ENCODE measurements at places on chromosomes 5 and 9. TPM values are rescaled to one million over a fixed set of nuclear protein-coding genes. Genes with fewer than 3 reads are reported as not detected.

The ARRDC1 gene
- total RNA-seq, result 54.8 TPM

The LHX6 gene
- total RNA-seq, result not detected

The IL3 gene
- total RNA-seq, result not detected

The CAVIN4 gene
- not detected for total RNA-seq

The WNT8A gene
- total RNA-seq, result not detected

The CKS2 gene
- total RNA-seq, result 11.9 TPM

The RASGRF2 gene
- total RNA-seq, result 21.3 TPM

The UNC13B gene
- total RNA-seq, result 0.50 TPM

The PLGRKT gene
- 17.4 TPM for total RNA-seq

The PCDHB5 gene
- total RNA-seq, result 0.12 TPM

The MGAT4B gene
- 168 TPM for total RNA-seq

The AQP7 gene
- total RNA-seq, result 0.31 TPM

The GALNT12 gene
- total RNA-seq, result 10.2 TPM

The NUDT12 gene
- total RNA-seq, result 0.18 TPM

The DNAJA1 gene
- 216 TPM for total RNA-seq

- H3K27ac ChIP-seq, result no peak overlapping the region
- H3K4me3 ChIP-seq, result no peak overlapping the region
- peaks cover 5% of the 10 kb centered on the region for H3K4me1 ChIP-seq
These were observed 26.8 kb downstream of the TRIP13 start for GRCh38 chr5:919356-920000.

DNA sequence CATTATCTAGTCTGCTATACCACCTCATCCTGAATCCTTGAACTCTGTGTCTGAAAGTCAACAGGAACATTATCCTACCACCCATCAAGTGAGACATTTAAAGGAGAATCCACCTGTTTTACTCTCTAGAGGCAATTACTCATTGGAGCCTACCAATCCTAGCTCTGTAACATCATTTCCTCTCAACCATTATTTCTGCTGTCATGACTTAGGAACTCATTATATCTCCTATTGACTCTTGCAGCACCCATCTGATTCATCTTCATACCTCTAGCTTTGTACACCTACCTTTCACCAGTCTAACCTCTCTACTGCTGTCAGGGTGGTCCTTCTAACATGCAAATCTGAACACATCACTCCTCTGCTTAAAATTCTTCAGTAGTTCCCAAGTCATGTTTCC is 481.5 kb downstream of the NFIB start:
- no peak overlapping the region for H3K4me3 ChIP-seq
- no peak overlapping the region for H3K27ac ChIP-seq
- no peaks in the 10 kb centered on the region for H3K4me1 ChIP-seq
- H3K27me3 ChIP-seq, result no peaks in the 10 kb centered on the region
- no peak for DNase-seq

DNA sequence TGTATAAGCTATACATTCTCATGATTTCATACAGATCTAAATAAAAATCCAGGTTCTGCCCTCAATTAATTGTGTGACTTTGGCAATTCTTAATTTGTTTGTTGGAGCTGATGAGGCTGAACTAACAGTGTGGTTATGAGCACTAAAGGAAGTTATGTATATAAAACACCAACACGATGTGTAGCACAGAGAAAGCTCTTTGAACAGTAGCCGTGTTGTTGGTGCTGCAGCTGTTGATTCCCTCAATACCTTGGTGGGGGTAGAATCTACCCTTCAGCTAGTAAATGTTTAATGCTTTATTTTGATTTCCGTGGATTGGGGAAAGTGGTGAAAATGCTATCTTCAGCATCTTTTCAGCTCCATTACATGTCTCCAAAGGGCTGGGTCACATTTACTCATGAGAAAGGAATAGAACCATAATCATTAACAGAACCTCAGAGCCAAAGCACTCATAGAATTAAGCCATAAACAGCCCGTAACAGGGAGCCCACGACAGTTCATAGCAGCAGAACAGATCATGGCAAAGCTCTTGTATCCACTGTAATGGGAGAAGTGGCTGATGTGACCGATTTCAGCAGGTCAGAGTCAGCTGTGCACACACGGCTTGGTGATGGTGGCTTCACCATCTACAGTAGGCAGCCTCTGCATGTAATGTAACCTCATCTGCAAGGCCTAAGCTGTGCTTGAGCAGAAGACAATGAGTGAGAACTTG is 332.7 kb downstream of the DIRAS2 start:
- no peak for DNase-seq
- no peak overlapping the region for H3K27ac ChIP-seq
- H3K27me3 ChIP-seq, result peaks cover 21% of the 10 kb centered on the region
- no peaks in the 10 kb centered on the region for H3K36me3 ChIP-seq

DNA sequence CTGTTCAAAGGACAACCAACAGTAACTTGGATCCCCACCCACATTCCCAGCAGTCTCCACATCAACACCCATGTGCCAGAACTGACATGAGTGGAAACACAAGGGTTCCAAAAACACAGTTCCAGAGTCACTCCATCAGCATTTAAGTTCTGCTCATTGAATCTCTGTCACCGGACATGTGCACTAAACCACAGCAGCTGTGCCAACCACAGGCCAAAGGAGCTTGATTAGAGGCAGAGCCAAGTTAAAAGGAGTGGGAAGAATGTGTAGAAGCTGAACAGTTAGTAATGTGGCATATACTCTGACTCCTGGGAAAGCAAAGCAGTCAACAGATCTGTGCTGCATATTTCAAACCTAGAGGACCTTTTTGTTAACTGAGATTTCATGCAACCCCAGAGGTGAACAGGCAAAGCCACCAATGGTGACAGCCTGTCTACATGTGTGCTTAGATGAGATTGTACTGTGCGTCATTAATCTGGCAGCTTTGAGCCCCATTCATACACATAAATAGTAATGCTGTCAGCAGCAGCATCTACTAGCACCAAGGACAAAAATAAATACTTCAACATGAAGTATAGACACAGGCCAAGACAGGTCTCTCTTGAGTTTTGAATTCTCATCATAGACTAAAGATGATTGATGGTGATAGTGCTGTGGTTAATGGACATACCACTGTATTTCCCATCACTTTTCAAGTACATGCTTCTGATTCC is 16.4 kb upstream of the FST start:
- H3K27ac ChIP-seq, result no peak overlapping the region
- no peaks in the 10 kb centered on the region for H3K4me1 ChIP-seq
- peaks cover 47% of the 10 kb centered on the region for H3K27me3 ChIP-seq
- no peak for DNase-seq
- no peak overlapping the region for H3K4me3 ChIP-seq
- peaks cover 3% of the 10 kb centered on the region for H3K36me3 ChIP-seq

DNA sequence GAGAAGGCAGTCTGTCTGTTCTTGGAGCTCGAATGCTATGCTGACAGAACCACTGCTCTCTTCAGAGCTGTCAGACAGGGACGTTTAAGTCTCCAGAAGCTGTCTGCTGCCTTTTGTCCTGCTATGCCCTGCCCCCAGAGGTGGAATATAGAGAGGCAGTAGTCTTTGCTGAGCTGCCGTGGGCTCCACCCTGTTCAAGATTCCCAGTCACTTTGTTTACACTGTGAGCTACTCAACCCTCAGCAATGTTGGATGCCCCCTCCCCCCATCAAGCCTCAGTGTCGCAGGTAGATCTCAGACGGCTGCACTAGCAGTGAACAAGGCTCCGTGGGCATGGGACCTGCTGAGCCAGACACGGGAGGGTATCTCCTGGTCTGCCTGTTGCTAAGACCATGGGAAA is 344.2 kb downstream of the TMEM161B start:
- no peaks in the 10 kb centered on the region for H3K4me1 ChIP-seq
- H3K36me3 ChIP-seq, result peaks cover 3% of the 10 kb centered on the region
- no peak overlapping the region for H3K27ac ChIP-seq
- H3K27me3 ChIP-seq, result no peaks in the 10 kb centered on the region

GRCh38 chr5:11955331-11955730 is 51.1 kb upstream of the CTNND2 start:
- H3K27ac ChIP-seq, result no peak overlapping the region
- no peaks in the 10 kb centered on the region for H3K27me3 ChIP-seq
- H3K4me3 ChIP-seq, result no peak overlapping the region
- DNase-seq, result no peak
- no peaks in the 10 kb centered on the region for H3K36me3 ChIP-seq
- H3K4me1 ChIP-seq, result no peaks in the 10 kb centered on the region

- no peak overlapping the region for H3K27ac ChIP-seq
- H3K36me3 ChIP-seq, result no peaks in the 10 kb centered on the region
- no peaks in the 10 kb centered on the region for H3K27me3 ChIP-seq
These were observed 216.2 kb downstream of the PTPRD start for GRCh38 chr9:10396615-10397014.

GRCh38 chr9:130770679-130771442 is 64.2 kb upstream of the ABL1 start:
- peaks cover 37% of the 10 kb centered on the region for H3K4me1 ChIP-seq
- no peak overlapping the region for H3K4me3 ChIP-seq
- peaks cover 4% of the 10 kb centered on the region for H3K36me3 ChIP-seq
- DNase-seq, result no peak
- H3K27me3 ChIP-seq, result no peaks in the 10 kb centered on the region

- peaks cover 23% of the 10 kb centered on the region for H3K27me3 ChIP-seq
- no peak for DNase-seq
- peak overlapping the region; percentile 9 for H3K27ac ChIP-seq
- no peaks in the 10 kb centered on the region for H3K36me3 ChIP-seq
- peaks cover 20% of the 10 kb centered on the region for H3K4me1 ChIP-seq
These were observed 151.4 kb downstream of the HSD17B3 start for GRCh38 chr9:96150324-96151227.

DNA sequence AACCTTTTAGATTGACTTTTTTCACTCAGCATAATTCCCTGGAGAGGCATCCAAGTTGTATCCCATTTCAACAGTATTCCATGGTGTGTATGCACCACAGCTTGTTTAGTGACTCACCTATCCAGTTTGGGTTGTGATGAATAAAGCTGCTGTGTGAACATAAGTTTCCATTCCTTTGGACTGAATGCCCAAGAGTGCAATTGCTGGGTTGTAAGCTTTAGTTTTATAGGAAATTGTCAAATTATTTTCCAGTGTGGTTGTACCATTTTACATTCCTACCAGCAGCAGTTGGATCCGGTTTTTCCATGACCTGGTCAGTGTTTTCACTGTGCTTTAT is 60.9 kb upstream of the TMED7 start:
- H3K27ac ChIP-seq, result no peak overlapping the region
- no peaks in the 10 kb centered on the region for H3K4me1 ChIP-seq
- no peak overlapping the region for H3K4me3 ChIP-seq
- DNase-seq, result no peak
- peaks cover 2% of the 10 kb centered on the region for H3K36me3 ChIP-seq
- H3K27me3 ChIP-seq, result peaks cover 46% of the 10 kb centered on the region

- H3K36me3 ChIP-seq, result no peaks in the 10 kb centered on the region
- H3K27ac ChIP-seq, result no peak overlapping the region
- no peak for DNase-seq
- H3K27me3 ChIP-seq, result no peaks in the 10 kb centered on the region
These were observed 192.9 kb downstream of the TTLL11 start for GRCh38 chr9:121900163-121900562.

DNA sequence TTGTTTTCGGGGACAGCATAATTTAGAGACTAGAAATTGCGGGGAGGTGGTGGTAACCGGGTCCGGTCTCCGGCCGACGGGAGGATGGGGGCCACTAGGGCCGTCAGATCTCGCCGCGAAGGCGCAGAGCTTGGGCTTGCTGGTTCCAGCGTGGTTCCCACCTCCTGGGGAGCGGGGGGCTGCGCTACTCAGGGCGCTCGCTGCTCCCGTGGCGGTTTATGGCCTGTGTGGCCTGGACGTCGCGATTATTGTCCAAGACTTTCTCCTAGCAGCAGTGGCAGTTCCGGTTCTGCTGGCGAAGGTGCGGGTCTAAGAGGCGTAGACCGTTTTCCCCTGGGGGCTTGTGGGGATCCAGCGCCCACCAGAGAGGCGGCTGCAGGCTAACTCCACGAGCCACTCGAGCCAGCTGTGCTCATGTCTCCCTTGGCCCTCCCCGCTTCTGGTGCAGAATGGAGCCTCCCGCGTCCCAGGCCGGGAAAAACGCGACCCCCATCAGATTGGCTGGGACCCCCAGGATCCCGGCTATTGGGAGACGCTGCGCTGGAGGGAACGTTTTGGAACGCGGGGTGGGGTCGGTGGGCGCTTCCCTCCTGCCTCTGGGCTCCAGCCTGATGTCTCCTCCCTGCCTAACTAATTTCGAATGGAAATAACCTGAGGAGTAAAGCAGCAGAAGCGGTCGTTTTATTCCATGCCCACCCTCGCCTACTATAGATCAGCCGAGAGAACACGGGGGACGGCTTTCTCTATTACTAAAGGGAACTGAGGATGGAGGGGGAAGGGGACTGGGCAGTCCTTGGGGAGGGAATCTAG is 87.1 kb downstream of the ENTREP1 start:
- H3K27me3 ChIP-seq, result peaks cover 30% of the 10 kb centered on the region
- no peak overlapping the region for H3K4me3 ChIP-seq
- no peaks in the 10 kb centered on the region for H3K4me1 ChIP-seq
- DNase-seq, result no peak

- H3K27me3 ChIP-seq, result peaks cover 10% of the 10 kb centered on the region
- H3K4me1 ChIP-seq, result no peaks in the 10 kb centered on the region
- H3K27ac ChIP-seq, result no peak overlapping the region
- no peak overlapping the region for H3K4me3 ChIP-seq
- no peak for DNase-seq
- H3K36me3 ChIP-seq, result no peaks in the 10 kb centered on the region
These were observed 147.2 kb downstream of the PCSK1 start for GRCh38 chr5:96285823-96286222.

DNA sequence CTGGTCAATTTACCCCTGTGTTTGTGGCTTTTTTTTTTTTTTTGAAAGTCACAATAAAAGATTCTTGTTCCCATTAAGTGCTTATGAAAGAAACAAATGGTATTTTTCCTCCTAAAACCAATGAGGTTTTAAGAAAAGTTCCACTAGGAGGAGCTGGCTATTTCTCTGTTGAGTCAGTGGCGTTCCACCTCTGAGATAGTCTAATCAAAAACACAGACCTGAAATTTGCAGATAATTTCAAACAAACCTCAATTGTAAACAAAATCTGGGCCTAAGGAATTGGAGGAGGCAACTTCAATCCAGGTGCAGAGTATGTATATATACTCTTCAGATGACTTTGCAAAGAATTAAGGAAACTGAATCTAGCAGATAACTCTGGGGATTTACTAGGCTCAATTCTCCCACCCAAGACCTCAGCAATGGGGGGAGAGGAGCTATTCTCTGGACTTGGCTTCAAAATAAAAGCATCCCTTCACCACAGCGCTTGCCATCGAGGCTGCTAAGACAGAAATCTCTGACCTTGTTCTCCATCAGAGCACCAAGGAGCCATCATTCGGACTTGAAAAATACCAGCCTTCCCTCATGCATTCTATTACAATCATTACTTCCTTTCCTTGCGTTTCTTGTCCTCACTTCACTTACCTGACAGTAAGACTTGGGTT is 52.4 kb downstream of the FANCC start:
- no peak overlapping the region for H3K4me3 ChIP-seq
- no peak for DNase-seq
- peaks cover 9% of the 10 kb centered on the region for H3K4me1 ChIP-seq
- no peak overlapping the region for H3K27ac ChIP-seq

DNA sequence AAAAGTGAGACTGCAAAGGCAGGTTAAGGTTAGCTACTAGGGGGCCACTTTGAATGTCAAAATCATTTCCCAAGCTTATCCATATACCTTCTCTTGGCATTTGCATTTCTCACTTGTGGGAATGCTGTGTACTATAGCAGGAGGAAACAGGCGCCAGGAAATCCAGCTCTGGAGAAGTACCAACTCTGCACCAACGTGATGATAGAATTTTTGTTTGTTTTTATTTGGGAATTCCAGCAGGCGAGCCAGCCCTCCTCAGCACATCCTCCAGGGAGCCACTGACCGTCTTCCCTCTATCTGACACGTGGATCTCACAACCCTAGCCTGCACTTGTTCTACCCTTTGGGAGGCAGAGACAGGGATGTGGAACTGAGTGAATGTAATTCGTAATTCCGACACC is 318.0 kb downstream of the ACTL7B start:
- no peak overlapping the region for H3K27ac ChIP-seq
- H3K36me3 ChIP-seq, result no peaks in the 10 kb centered on the region
- no peak overlapping the region for H3K4me3 ChIP-seq
- no peaks in the 10 kb centered on the region for H3K4me1 ChIP-seq
- DNase-seq, result no peak
